M059J (cell line): ENCODE measurements at places on chromosomes 16 and 17. TPM values are rescaled to one million over a fixed set of nuclear protein-coding genes. Genes with fewer than 3 reads are reported as not detected.

CARD14 gene
- total RNA-seq = 0.10 TPM in 1 of 2 replicates, not detected in the other

ZMYND15 gene
- total RNA-seq = not detected in 2 replicates

SSH2 gene
- 11.8 and 16.7 TPM in 2 replicates for total RNA-seq

AATK gene
- total RNA-seq = 0.10 TPM in 1 of 2 replicates, not detected in the other

XYLT1 gene
- 6.3 and 10.3 TPM in 2 replicates for total RNA-seq

KRTAP4-4 gene
- not detected in 2 replicates for total RNA-seq
